ENCODE measurements at places on chromosomes 7 and 10.

DNA sequence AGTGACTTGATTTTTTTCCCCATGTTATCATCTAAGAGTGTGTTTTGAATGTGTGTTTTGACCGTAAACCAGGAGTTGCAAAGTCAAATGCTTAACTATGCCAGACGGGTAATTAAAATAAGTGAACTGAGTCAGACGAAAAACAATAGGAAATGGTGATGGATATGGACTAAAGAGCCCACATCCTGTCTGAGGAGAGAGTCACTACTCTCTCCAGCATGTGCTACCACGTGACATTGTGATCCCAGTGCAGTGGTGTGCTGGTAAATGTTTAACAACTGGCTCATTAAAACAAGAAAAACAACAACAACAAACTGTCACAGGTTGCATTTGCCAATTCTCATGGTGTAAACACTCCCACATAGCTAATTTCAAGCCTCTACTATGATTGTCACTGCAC is 164.3 kb downstream of the SUGCT start:
- DNase-seq = no peak

DNA sequence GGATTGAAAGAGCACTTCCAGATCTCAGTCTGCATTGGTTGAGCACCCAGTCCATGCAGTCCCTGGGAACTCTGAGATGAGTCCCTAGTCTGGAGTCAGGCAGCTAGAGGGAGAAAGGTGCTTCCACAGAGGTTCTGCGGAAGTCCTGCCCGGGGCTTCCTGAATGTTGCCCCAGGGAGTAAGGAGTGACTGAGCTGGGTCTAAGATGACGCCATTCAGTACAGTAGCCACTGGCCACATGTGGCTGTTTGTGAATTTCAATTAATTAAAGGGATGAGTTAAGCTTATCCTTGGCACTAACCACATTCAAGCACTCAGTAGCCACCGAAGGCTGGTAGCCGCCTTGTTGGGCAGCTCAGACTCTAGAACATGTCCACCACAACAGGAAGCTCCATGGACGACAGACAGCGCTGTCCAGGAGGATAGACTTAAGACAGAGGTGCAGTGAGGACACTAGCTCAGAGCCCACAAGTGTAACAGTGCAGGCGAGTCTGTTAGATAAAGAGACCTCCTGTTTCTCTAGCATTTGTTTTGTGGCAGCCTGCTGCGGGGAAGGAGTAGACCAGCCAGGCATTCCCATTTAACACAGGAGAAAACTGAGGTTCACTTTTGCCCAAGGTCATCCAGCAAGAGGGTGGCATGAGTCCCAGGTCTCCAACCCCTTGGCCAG is 101.6 kb upstream of the PPIF start:
- no peak for DNase-seq

DNA sequence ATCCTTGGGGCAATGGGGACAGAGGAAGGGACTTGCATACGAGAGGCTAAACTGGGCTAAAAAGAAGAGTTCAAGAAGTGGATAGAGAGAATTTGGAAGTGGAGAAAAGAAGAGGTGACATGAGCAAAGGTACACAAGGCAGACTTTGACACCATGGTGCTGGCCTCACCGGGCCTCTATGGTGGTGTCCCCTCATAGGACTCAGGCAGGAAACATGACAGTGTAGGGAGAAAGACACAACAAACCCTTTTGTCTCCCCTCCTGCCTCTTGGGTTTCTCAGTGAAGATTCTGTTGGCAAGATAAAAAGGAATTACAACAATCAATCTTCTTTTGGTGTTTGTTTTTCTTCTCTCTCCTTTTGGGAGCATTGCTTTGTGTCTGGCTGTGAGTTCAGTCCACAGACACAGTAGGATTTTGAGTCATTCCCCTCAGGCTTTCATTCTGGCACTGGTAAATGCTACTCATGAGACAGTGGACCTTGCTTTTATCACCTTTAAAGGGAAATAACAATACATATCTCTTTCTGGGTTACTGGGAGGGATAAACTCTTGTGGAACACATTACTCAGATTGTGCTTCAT is 827.7 kb downstream of the TNS3 start:
- no peak for DNase-seq

- DNase-seq = no peak
Measured at GRCh38 chr10:126042354-126042753, 146.0 kb downstream of the FANK1 start.

GRCh38 chr10:89069589-89069988 is 79.0 kb downstream of the FAS start:
- DNase-seq = no peak

GRCh38 chr7:2613931-2614600 is 17.7 kb upstream of the TTYH3 start:
- DNase-seq = no peak

- DNase-seq = no peak
Measured at GRCh38 chr7:140901941-140902302, 22.8 kb downstream of the BRAF start.

GRCh38 chr10:113399065-113399464 is 153.8 kb upstream of the HABP2 start:
- no peak for DNase-seq

- no peak for DNase-seq
Measured at GRCh38 chr10:62545160-62546066, 171.2 kb downstream of the ZNF365 start.

DNA sequence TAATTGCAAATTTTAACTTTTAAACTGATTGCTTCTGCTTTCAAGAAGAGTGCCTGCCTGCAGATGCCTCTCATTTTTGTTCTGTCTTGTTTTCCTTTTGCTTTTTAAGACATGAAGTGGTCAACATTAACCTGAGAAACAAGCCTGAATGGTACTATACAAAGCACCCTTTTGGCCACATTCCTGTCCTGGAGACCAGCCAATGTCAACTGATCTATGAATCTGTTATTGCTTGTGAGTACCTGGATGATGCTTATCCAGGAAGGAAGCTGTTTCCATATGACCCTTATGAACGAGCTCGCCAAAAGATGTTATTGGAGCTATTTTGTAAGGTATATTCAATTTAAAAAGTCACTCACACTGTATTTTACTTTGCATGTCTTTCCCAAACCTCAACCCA is 8.8 kb downstream of the GSTO2 start:
- no peak for DNase-seq

DNA sequence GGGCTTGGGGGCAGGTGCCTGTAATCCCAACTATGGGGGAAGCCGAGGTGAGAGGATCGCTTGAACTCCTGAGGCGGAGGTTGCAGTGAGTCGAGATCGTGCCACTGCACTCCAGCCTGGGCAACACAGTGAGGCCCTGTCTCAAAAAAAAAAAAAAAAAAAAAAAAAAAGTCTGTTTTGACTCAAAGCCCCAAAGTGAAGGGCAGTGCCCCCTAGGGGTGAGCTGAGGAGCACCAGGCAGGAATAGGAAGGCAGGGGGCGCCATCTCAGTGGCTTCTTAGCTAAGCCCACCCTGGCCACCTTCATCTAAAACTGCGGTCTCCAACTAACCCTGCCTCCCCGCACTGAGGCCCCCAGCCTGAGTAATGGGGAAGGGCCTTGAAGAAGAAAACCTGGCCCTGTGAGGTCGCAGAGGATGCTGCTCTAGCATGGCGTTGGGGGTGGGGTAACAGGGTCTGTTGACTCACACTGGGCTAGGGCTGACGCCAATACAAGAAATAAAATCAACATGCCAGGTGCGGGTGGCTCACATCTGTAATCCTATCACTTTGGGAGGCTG is 9.8 kb downstream of the PODXL start:
- peak; percentile 62 for DNase-seq

- DNase-seq = no peak
Measured at GRCh38 chr7:55059021-55059420, 40.2 kb downstream of the EGFR start.

DNA sequence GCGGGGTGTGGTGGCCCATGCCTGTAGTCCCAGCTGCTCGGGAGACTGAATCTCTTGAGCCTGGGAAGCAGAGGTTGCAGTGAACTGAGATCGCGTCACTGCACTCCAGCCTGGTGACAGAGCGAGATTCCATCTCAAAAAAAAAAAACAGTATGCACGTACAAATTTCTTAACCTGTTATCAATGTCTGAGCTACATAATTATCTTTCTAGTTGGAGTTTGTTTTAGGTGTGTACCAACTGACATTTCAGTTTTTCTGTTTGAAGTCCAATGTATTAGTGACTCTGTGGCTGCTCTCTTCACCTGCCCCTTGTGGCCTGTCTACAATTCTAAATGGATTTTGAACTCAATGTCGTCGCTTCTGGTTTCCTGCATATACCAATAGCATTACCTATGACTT is 40.3 kb downstream of the CD36 start:
- DNase-seq = no peak

DNA sequence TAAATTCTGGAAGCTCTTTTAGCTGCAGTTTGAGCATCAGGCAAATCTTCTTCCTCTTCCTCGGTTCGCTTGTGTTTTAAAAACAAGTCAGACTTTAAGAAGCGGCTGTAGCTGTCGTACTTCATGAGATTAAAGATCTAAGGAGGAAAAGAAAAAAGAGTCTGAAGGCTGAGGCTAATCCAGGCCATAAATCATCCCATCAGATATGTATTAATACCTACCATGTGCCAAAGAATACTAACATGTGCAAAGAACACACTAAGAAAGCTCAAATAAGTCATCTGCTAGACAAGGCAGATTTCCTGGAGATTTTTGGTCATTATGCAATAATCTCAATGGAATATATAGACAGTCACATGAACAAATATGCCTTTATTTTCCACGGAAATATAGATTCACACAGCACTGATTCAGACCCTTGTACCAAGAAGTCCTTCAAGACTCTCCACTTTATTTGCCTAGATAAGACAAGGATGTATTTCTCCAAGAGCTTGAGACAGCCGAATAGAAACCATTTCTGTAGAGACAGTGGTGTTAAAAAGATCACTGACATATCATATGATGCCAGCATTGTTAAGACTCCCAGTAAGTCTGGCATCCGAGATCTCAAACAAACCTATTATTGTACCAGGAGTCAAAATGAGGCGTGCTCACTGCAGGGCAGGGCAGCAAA is 42.3 kb downstream of the RGS10 start:
- DNase-seq = no peak
